Spinal cord (tissue), 10 donors: ENCODE measurements at places on chromosomes 3 and 15. TPM values are rescaled to one million over a fixed set of nuclear protein-coding genes. Genes with fewer than 3 reads are reported as not detected.

- no peaks in the 10 kb centered on the region for H3K27me3 ChIP-seq
- no peaks in the 10 kb centered on the region for H3K36me3 ChIP-seq
- DNase-seq, result no peak
- no peaks in the 10 kb centered on the region for H3K4me1 ChIP-seq
- no peak overlapping the region for H3K27ac ChIP-seq
- H3K4me3 ChIP-seq, result no peak overlapping the region
Observed at GRCh38 chr3:164498917-164499316, 579.4 kb downstream of the SI start.

The GJD2 gene
- total RNA-seq, result 4.5 TPM

- no peak for DNase-seq
- H3K27ac ChIP-seq, result no peak overlapping the region
- H3K36me3 ChIP-seq, result no peaks in the 10 kb centered on the region
- no peak overlapping the region for H3K4me3 ChIP-seq
- no peaks in the 10 kb centered on the region for H3K4me1 ChIP-seq
- no peaks in the 10 kb centered on the region for H3K27me3 ChIP-seq
Observed at GRCh38 chr3:74281705-74282104, 332.8 kb downstream of the CNTN3 start.

GRCh38 chr15:88900309-88900981 lies 5.1 kb upstream of the HAPLN3 start:
- no peak overlapping the region for H3K4me3 ChIP-seq
- H3K27me3 ChIP-seq, result peaks cover 4% of the 10 kb centered on the region
- peaks cover 46% of the 10 kb centered on the region for H3K36me3 ChIP-seq
